ENCODE measurements at places on chromosomes 13 and 19.
A peak's percentile ranks its signal among the peaks of the same experiment; 100 is the strongest.

- DNase-seq = peak; percentile 31
Observed at GRCh38 chr13:46679369-46680120, 117.4 kb downstream of the ESD start.

- no peak for DNase-seq
Observed at GRCh38 chr13:99896369-99897075, 75.0 kb downstream of the ZIC5 start.

- no peak for DNase-seq
Observed at GRCh38 chr13:23986619-23987018, 89.3 kb upstream of the C1QTNF9B start.

- no peak for DNase-seq
Observed at GRCh38 chr19:1015782-1016646, 4.9 kb downstream of the TMEM259 start.

DNA sequence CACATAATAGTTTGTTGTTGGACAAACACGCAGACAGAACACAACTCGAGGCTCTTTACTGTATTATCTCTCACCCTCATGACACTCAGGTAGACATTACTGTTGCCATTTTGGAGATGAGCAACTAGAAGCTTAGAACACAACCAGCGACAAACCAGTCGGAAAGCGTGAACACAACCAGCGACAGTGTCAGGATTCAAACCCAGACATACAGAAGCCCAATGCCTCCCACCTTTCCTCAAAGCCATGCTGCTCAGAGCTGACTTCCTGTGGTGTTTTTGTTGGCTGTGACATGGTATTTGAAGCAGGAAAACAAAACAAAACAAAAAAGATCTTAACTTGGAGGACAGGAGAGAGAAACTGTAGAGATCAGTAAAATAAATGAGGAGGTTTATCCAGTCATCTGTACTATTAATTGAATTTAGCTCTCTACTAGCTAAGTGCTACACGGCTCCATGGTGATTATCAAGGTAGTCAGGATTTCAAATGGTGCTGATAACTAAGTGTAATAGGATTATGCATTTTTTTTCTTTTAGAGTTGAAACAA, 92.1 kb downstream of the STARD13 start:
- no peak for DNase-seq

DNA sequence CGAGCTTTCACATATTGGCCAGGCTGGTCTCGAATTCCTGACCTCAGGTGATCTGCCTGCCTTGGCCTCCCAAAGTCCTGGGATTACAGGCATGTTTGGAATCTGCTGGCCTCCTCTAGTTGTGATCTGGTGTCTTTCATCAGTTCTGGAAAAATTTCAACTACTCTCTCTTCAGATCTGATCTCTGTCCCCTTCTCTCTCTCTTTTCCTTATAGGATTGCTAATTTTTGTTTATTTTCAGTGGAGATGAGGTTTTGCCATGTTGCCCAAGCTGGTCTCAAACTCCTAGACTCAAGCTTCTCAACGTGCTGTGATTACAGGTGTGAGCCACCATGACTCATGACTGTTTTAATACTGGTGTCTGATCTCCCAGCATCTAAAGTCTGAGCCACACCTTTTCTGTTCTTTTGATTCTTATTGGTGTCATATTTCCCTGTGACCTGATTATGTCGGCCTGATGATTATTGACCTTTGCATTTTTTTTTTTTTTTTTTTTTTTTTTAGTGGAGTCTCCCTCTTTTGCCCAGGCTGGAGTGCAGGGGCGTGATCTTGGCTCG, 10.4 kb upstream of the NANOS2 start:
- no peak for DNase-seq

DNA sequence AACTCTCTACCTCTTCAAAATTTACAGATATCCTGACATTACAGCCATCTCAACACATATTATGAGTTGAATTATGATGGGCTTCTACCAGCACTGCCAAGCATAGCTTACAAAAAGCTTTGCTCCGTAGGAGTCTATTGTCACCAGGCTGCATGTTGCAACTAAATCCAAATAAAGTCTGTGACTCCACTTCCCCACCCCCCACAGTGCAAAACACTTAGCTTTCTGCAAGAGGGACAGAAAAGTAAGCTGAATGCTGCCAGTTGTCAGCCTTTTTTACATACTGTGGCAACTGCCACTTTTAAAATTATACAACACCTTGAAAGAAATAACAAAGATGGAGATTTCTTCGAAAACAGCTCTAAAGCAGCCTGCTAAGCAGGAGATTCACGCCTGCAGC, 189.1 kb downstream of the FGF14 start:
- no peak for DNase-seq

GRCh38 chr19:52190487-52191293, 838 bp downstream of the PPP2R1A start:
- DNase-seq = no peak

GRCh38 chr19:57421037-57421436, 10.1 kb downstream of the ZNF17 start:
- no peak for DNase-seq

- DNase-seq = peak; percentile 87
Observed at GRCh38 chr19:16586991-16587832, 15.0 kb upstream of the SLC35E1 start.

DNA sequence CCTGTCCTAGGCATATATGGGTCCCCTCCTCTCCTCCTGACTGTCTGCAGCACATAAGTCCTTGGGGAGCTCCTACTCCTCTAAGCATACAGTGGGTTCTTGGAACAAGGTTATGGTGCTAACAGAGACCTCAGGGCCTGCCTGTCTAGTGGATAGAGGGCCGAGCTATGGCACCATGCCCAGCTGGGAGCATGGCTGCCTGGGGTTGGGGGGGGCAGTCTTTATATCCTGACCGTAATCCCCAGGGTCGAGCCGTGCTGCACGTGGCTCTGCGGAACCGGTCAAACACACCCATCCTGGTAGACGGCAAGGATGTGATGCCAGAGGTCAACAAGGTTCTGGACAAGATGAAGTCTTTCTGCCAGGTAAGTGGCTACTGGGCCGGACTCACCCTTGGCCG, 3.3 kb downstream of the GPI start:
- DNase-seq = no peak

GRCh38 chr13:111482806-111483620, 162.6 kb downstream of the TEX29 start:
- DNase-seq = no peak

- DNase-seq = no peak
Observed at GRCh38 chr13:106284358-106284757, 251.1 kb downstream of the EFNB2 start.

DNA sequence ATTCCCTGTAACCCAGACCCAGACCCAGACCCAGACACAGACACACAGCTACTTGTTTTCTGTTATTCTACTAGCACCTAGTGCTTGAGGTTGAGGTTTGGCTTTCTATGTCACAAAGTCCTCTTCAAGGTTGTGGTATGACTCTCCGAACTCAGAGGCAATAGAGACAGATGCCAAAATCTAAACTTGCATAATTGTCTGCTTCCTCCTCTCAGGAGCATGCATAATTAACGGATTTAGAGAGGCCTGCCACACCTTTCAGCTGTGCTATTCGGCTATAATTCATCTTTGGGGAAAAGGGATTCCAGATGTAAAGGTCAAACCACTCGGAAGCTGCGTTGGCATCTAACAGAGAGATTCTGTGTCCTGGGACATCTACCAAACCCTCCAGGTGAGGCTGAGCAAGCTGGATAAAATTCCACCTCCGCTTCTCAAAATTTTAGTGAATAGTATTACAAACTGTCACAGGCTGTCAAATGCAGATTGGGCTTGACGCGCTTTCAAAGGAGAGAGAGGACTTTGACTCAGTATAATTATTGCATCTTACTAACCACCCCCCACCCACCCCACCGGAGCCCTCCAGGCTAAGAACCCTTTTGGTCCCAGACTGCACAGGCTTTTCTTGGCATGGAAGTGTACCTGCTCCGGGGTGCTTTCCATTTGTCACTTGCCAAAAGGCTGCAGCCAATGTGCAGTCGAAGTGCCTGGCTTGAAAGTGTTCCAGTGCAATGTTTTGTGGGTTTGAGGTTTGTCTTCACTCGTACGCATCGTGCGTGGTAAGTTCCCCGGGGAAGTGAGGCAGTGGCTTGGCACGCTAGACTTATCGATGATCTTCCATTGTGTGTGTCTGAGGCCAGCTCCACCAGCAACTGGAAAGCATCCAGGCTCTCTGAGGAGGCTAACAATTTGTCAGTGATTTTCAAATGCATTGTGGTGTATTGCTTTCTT, 194.1 kb downstream of the TDRD3 start:
- DNase-seq = no peak

DNA sequence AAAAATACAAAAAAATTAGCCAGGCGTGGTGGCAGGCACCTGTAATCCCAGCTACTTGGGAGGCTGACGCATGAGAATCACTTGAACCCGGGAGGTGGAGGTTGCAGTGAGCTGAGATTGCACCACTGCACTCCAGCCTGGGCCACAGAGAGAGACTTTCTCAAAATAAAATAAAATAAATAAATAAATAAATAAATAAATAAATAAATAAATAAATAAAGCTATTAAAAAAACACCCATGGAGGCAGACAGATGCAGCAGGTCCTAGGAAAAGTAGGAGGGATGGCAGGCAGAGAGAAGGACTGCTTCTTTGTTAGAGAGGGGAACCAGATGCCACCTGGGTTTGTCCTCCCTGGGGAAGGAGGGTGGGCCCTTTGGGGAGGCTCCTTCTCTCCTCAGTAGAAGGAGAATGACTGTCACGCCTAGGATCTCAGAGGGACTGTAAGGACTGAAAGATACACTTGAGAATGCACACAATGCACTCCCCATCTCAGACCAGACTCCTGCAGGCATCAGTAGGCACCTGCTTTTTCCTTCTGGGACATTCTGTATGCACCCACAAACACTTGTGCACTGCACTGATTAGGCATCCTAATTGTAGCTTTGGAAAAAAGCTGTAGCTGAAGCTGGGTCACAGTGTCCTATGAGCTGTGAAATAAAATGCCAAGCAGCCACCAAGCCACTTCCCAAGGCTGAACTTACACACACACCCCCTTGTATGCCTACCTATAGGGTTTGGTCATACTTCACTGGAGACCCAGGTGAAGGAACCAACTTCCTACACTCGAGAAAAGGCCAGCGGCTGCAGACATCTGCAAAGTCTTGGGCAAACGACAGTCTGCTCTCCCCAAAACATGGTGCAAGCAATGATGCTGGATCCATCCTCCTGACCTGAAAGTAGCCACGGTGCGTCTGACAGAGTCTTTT, 18.9 kb upstream of the SLC35E1 start:
- DNase-seq = no peak

DNA sequence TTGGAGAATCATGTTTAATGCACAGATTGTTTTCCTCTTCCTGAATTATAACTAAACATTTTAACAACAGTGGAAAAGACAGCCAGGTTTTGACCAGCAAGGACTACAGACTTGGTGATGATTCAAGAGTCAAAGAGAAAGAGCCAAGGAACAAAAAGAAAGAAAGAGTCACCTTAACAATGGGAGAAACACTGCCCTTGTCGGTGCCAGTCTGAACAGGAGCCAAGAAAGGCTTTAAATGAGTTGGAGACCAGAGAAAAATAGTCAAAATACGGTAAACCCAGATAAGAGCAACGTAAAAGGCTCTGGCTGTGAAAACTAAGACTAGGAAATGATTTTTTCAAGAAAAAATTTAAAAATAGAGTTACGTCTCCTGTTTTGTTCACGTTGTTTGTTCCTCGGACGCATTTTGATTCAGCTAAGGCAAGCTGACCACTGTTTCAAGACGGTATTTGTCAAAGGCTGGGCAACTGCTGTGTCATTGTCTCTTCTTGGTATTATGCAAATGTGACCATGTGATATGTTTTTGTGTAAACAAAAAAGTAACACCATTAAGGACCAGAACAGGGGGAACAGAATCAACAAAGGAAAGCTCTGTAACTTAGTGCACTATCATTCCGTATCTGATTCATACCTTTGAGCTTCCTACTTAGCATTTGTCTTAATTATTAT, 634.5 kb downstream of the LIG4 start:
- DNase-seq = no peak

GRCh38 chr19:17889609-17890214, 18.0 kb downstream of the SLC5A5 start:
- no peak for DNase-seq
